ENCODE measurements at places on chromosomes 12 and 14.

GRCh38 chr14:89408907-89409700 lies 7.9 kb downstream of the FOXN3 start:
- DNase-seq, result no peak
- no peak overlapping the region for H3K27ac ChIP-seq
- H3K36me3 ChIP-seq, result peaks cover 44% of the 10 kb centered on the region
- peaks cover 6% of the 10 kb centered on the region for H3K27me3 ChIP-seq

DNA sequence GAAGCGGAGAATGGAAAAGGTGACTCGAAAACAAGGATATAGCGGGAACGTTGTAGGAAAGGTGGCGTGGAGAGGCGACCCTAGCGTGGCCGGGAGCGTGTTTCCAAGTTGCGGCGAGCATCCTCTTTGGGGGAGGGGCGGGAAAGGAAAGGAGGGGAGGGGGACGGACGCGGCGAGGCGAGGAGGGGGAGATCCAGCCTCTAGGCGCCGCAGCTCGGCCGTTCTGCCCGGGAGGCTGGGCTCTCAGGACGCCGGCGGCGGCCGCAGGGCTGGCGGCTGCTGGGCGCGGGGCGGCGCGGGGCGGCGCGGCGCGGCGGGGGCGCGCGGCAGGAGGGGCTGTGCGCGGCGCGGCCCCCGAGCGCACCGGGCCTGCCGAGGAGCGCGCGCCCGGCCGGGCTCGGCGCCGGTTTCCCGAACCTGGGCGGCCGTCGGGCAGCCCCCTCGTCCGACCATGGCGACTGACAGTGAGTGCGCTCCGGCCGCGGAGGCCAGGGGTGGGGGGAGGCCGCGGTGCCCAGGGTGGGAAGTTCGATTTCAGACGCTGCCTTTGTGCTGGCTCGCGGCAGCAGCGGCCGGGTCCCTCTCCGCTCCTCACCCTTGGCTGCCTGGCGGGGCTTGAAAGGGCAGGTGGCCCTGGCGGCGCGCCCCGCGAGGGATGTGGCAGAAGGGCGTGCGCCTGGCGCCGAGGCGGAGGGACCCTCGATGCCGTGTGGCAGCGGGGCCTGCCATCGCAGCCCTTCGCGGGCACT lies 50.3 kb downstream of the SNAPC1 start:
- no peaks in the 10 kb centered on the region for H3K36me3 ChIP-seq
- DNase-seq, result peak; percentile 29
- peak within 1 kb of the TSS; percentile 90 for H3K4me3 ChIP-seq
- peaks cover 16% of the 10 kb centered on the region for H3K27me3 ChIP-seq
- peaks cover 8% of the 10 kb centered on the region for H3K4me1 ChIP-seq
- no peak within 1 kb of the TSS for H3K27ac ChIP-seq

DNA sequence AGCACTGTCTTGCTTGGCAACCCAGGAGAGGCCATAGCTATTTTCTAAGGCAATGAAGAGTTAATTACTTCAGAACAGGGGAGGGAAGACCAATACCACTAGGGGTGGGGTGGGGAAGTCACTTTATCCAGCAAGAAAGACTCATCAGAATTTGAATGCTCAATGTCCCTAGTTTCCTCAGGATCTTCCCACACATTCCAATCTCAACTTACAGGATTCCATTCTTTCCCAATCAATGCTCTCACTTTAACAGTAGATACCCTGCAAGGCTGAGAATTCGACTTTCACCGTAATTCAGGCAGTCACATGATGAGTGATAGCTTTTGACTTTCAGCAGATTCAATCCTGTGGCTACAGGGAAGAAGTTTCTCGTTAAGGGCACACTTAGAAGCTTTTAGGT lies 526.6 kb upstream of the SEL1L start:
- H3K27ac ChIP-seq, result no peak overlapping the region
- peaks cover 9% of the 10 kb centered on the region for H3K27me3 ChIP-seq
- H3K4me1 ChIP-seq, result no peaks in the 10 kb centered on the region
- no peak for DNase-seq
- H3K36me3 ChIP-seq, result peaks cover 11% of the 10 kb centered on the region

DNA sequence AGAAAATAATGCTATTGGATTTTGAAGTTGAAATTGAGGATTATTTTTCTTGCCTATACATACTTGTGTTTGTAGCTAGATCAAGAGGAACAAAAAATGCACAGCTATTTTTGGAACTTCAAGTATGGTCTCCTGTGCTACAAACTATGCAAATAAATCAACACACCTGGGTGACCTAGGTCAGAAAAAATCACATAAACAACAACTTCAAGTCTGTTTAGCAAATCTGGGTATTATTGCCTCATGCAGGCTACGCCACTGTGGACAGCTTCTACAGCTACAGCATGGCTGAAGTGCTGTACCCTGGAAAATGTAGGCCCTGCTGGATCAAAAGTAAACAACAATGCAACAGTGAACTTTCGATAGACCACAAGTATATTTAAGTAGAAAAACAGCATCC lies 87.5 kb downstream of the SLC6A15 start:
- no peaks in the 10 kb centered on the region for H3K4me1 ChIP-seq
- H3K27ac ChIP-seq, result no peak overlapping the region
- no peak overlapping the region for H3K4me3 ChIP-seq
- no peak for DNase-seq

DNA sequence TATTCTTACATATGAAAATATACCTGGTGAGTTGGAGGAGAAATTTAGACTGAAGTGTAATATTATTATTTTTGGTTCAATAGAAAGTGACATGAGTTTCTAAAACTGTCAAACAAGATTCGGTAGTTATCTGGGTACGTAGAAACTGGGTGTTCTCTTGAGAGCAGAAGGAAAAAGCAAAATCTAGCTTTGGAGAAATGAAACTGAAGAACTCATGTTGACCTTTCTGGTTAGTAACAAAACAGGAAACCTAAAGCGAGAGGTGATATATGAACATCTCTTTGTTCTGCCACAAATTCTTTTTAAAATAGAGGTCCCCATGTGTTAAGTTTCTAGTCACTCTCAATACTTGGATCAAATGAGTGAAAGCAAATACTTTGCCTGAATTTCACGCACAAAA lies 401.7 kb downstream of the TRHDE start:
- H3K4me3 ChIP-seq, result no peak overlapping the region
- H3K4me1 ChIP-seq, result peaks cover 16% of the 10 kb centered on the region
- no peaks in the 10 kb centered on the region for H3K36me3 ChIP-seq
- no peak for DNase-seq

DNA sequence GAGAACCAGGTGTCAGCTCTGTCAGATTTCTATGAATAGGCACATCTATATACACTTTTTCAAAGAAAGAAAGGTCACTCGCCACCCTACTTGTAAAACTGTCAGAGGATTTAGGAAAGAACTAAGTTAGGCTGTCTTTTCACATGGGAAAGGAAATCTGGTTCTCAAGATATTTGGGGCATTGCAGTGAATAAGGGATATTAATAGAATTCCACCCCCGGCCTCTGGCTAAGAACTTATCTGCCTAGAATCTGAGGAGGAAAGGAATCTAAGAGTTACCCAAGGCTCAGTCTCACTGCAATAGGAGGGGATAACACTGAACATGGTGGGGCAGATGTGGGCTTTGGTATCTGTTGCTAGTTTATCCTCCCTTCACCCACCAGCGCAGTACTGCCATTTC lies 677.6 kb downstream of the NRXN3 start:
- no peak overlapping the region for H3K4me3 ChIP-seq
- peaks cover 26% of the 10 kb centered on the region for H3K4me1 ChIP-seq
- DNase-seq, result no peak
- H3K27me3 ChIP-seq, result no peaks in the 10 kb centered on the region
- H3K36me3 ChIP-seq, result no peaks in the 10 kb centered on the region

DNA sequence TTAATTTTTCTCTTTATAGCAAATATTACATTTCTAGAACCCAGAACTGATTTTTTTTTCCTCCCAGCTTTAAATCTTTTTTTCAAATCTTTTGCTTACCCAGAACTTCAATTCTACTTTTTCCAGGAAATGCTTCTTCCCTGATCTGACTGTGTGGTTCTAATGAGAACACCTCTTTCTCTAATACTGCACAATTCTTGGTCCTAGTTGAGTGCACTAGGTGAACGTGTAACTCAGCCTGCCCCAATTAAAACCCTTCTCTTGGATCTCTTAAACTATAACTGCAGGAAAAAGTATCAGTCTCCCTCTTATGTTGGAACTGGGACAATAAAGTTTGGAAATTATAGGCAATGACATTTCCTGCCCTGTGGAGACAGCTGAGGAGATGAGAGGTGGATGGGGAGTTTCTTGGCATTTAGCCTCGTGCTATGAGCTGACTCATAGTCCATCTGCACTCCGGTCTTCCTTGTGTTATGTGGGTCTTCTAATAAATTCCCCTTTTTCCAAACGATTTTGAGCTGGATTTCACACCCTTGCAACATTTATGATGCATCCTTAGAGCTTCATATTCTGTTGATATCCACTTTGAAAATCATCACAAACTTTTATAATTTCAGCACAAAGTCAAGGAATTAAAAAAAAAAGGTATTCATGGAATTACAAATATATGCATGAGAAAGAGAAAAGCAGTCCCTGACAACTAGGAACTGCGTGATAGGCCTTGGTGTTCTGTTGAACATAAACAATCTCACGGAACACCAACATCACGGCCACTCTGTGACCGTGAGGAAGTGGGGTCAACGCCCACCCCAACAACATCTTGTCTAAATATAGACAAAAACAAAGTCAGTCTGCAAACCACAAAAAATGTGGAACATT lies 52.4 kb downstream of the BRMS1L start:
- H3K36me3 ChIP-seq, result peaks cover 3% of the 10 kb centered on the region
- H3K4me3 ChIP-seq, result no peak overlapping the region
- H3K4me1 ChIP-seq, result no peaks in the 10 kb centered on the region
- no peaks in the 10 kb centered on the region for H3K27me3 ChIP-seq
- DNase-seq, result no peak

DNA sequence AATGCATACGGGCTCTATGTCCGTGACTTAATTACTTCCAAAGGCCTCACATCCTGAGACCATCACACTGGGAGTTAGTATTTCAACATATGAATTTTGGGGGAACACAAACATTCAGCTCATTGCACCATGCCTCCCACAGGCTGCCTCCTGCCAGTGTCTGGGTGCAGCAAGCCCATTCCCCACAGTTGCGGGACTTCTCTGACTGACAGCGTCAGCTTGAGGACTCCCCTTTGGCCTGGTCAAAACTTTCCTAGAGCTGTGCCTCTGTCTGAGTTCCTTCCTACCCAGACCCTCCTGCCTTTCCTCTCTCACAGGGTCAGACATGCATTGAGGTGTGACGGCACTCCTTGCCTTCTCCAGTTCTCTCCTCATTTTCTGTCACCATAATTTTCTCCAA lies 27.4 kb downstream of the PPP1R36 start:
- H3K4me1 ChIP-seq, result peaks cover 27% of the 10 kb centered on the region
- no peaks in the 10 kb centered on the region for H3K36me3 ChIP-seq
- no peak overlapping the region for H3K27ac ChIP-seq

- no peak overlapping the region for H3K4me3 ChIP-seq
- no peaks in the 10 kb centered on the region for H3K4me1 ChIP-seq
- no peak overlapping the region for H3K27ac ChIP-seq
Observed at GRCh38 chr14:62776300-62776699, 269.0 kb downstream of the KCNH5 start.

DNA sequence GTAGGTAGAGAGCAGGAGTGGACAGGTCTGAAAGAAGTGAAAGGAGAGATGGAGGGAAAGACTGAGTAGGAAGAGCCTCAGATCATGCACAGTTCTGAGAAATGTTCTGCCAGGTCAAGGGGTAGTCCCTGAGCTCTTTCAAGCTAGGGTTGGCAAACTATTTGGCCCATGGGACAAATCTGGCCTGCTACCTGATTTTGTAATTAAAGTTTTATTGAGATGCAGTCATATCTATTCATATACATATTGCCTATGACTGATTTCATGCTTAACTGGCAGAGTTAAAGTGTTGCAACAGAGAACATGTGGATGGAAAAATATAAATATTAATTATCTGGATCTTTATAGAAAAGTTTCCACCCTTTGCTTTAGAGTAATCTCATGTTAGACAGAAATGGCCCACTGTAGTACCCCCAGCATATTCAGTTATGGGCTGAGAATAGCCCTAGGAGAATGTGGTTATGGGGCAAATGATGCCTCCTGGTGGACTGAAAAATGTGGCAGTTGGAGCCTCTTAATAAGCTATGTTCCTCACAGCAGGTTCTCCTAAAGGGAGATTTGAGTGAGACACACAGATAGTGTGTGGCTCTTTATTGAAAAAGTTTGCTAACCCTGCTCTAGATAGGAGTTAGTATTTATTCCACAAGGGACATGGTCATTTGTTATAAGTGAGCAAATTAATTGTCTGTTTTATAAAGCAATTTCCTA lies 476.9 kb downstream of the LRIG3 start:
- H3K4me3 ChIP-seq, result no peak overlapping the region
- H3K4me1 ChIP-seq, result no peaks in the 10 kb centered on the region
- H3K36me3 ChIP-seq, result no peaks in the 10 kb centered on the region
- no peak overlapping the region for H3K27ac ChIP-seq
- peak; percentile 38 for DNase-seq

DNA sequence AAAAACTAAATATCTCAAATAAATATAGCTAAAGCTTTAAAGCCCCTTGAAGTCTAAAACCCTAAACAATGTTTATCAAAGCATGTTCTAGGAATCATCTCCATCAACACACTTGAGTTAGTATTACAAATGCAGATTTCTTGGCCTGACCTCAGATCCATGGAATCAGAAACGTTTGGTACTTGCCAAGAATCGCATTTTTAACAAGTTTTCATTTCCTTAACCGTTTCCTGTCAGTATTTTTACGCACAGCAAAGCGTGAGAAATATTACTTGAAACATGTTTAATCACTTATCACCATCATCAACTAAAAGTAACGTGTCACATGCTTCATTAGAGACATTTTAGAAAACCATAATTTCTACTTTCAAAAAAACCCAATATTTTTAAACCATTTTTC lies 9.7 kb downstream of the SLCO1C1 start:
- DNase-seq, result no peak
- no peak overlapping the region for H3K27ac ChIP-seq

All from endothelial cell (in vitro differentiated cells).